Fibroblast of skin of right biceps (primary cell): ENCODE measurements at places on chromosomes 5 and 9.
A peak's percentile ranks its signal among the peaks of the same experiment; 100 is the strongest.

DNA sequence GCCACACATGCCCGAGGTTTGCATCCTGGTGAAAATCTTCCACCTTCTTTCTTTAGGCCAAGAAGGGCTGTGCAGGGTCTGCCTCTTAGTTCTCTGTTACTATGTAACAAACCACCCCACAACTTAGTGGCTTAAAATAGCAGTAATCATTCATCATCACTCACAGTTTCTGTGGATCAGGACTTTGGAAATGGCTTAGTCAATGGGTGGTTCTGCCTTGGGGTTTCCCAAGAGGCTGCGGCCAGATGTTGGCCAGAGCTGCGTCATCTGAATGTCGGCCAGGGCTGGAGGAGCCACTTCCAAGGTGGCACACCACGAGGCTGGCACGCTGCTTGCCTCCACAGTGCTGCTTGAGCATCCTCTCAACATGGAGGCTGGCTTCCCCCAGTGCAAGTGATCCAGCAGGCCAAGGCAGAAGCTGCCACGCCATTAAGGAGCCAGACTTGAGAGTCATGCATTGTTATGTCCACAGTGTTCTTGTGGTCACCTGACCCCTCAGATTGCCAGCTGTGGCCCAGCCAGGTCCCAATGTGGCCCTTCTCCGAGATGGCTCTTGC lies 135.2 kb downstream of the RXRA start:
- DNase-seq = no peak

DNA sequence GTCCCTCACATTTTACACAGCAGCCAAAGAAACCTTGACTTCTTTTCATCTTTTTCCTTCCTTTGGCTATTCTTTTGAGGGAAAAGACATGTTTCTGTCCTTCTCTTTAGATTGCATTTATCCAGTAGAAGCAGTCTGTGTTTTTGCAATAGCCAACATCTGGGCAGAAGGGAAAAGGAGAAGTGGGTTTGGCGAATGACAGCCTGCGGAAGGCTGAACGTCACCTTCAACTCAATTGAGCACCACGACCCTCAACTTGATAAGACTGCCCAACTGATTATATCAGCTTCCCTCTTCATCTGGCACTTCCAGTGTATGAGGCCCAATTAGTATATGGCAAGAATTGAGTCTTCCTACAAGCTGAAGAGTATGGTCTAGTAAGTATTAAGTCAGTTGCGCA lies 1997.6 kb upstream of the WWC1 start:
- DNase-seq = no peak

DNA sequence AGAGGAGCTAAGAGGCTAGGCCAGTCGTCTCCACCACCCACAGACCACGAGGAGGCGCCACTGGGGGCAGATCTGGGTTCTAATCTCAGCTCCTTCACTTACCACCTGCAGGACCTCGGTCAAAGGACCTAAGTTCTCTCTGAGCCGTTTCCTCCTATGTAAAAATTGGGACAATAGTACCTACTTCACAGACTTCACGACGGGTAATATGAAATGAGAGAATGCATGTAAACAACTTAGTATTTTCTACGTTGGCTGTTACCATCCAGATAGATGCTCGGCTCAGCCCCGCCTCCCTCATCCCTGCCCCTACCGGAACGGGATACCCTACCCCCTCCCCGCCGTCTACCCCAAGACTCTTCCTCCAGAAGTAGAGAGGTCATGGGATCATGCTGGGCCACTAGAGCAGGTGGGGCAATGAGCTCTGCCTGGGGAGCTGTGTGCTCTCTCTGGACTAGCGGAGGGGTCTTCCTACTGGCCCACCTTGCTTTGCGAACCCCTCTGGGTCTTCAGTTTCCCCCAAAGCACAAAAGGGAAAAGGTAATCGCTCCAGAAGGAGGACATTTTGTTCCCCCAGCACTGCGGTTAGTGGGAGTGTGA lies 541 bp downstream of the GNPDA1 start:
- DNase-seq = peak; percentile 21

DNA sequence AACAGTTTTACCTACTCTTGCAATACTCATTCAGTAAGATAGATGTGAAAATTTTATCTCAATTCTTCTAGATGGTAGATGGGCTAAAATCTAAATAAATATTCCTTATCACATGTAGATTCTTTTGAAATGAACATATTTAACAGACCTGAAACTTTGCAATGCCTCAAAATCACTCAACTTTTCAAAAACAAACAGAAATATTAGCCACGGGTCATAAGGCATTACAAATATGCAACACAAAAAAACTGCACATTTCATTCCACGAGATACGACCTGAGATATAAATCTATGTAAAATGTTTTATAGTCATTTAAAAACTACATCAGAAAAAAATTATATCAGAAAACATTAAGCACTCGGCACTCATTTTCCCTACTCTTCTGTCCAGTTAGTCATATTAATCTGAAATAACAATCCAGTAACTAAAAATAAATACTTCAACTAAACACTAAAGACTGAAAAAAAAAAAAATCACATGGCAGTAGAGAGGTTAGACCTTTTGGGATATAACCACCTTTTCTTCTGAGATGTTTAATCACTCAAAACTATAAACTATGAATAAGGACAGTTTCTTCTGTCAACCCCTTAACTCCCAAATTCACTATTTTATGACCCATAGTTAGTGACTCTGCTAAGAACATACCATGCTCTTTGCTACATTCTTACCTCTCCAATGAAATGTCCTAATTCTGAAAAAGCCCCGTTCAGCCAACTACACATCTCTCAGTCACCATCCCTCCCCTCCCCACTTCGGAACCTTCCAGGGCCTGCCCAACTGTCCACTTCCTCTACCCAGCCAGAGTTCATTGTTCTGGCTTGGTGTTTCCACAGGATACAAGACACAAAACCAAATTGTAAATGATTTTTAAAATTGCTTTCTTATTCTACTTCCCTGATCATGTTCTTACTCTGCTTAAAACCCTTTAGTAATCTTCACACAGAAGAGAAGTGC lies 6.4 kb downstream of the HOMER1 start:
- no peak for DNase-seq

DNA sequence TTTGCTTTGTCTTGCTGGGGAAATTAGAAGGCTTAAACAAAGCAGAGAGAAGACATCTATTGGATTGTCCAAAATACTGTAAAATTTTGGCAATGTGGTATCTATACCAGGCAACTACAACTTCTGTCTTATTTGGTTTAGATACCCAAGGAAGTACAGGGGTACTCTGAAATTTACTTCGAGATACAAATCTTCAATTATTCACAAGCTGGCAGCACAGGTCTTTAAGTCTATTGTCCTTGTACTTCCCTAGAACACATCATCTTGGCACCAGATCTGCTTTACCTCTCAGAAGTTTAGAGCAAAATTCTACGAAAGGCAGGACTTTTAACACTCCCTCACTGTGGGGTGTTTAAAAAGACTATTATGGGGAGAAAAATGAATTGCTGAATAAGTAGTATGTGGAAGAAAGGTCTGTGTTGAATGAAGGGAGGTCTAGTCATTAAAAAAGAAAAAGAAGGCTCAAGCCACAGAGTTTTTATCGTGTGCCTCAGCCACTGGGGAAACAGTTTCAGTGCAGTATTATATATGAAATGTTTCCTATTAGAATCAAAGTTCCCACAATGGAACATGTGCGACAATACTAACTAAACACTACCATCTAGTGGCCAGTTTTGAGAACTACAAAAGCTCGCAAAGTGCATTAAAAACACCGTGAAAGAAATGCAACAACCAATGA lies 93.7 kb downstream of the PDE4D start:
- DNase-seq = peak; percentile 59

GRCh38 chr5:162842727-162843126 lies 594.7 kb upstream of the CCNG1 start:
- no peak for DNase-seq

- DNase-seq = no peak
Measured at GRCh38 chr9:111237447-111237846, 92.6 kb downstream of the OR2K2 start.

DNA sequence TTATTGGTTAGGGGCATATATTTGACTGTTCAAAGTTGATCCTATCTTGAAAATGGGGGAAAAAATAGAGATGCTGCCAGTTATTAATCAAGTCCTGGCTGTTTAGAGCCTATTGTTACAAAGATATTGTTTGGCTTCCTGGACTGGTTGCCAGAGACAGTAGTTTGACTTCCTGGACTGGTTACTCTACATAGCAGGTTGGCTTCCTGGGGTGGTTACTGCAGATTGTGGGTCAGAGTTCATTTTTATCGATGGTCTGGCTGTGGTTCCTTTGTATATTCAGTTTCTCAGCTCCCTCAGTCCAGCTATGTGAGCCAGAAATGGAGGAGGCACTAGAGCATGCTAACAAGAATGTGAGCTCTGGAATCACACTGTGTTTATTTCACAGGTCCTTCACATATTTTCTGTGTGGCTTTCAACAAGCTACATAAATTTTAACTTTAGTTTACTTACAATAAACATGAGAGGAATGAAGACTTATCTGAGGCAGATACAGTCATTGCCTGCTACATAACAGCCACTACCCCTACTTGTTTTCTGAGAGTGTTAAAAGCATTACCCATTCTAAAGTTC lies 137.6 kb downstream of the TRPM3 start:
- no peak for DNase-seq

- no peak for DNase-seq
Measured at GRCh38 chr5:82734347-82734746, 342.8 kb downstream of the TMEM167A start.

GRCh38 chr5:43556857-43557542 lies at the start of gene PAIP1:
TSS of gene PAIP1 (minus strand) at chr5:43557077. CDS start at chr5:43556846, 231 bp downstream.
- peak; percentile 89 for DNase-seq

DNA sequence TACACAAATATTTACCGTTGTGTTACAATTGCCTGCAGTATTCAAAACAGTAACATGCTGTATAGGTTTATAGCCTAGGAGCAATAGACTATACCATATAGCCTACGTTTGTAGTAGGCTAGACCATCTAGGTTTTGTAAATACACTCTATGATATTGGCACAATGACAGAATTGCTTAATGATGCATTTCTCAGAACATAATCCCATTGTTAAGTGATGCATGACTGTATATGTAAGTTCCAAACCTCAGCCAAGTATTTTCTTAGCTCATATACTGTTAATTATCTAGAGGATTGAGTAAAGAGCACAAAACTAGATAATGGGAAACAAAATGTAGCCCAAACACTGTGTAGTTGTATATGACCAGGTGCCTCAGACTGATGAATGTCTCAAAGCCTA lies 220.1 kb downstream of the ANXA1 start:
- DNase-seq = no peak

- DNase-seq = no peak
Measured at GRCh38 chr5:151413800-151414199, 33.6 kb upstream of the SLC36A1 start.

GRCh38 chr9:69030851-69031645 lies 4.5 kb upstream of the FXN start:
- DNase-seq = peak; percentile 22

- DNase-seq = no peak
Measured at GRCh38 chr9:97904725-97905124, 17.6 kb downstream of the TRMO start.

GRCh38 chr9:93635186-93636107 lies 59.1 kb downstream of the PHF2 start:
- no peak for DNase-seq

DNA sequence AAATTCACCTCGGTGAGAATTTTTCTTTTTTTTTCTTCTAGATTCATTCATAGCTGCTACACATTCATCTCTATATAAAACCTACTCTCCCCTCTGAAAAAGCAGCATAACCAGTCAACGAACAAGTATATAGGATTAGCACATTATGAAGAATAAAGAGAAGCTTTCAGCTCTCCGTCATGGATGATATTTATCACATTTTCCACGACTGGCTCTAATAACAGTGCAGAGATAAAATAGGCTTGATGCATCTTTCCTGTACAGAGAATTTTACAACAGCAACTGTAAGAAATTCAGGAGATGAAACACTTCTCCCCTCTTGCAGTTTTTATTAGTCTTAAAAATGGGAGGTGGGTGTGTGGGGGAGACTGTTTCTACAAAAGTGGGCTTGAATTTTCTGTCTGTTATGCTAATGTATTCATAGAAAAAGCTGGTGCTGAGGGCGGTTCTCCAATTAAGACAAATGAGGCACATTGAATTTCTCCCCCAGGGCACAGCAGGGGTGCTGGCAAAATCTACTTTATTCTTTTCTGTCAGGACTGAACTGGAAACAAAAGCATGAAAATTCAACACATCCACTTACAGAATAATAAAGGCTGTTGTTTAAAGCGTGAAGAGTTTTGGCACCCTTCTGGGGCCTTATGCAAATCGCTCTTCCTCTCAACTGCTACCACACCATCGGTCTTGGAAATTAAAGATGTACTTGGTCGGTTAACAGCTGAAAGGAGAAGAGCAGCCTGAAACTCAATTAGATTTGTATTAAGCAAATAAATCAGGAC lies 233.9 kb upstream of the ZNF608 start:
- DNase-seq = no peak

DNA sequence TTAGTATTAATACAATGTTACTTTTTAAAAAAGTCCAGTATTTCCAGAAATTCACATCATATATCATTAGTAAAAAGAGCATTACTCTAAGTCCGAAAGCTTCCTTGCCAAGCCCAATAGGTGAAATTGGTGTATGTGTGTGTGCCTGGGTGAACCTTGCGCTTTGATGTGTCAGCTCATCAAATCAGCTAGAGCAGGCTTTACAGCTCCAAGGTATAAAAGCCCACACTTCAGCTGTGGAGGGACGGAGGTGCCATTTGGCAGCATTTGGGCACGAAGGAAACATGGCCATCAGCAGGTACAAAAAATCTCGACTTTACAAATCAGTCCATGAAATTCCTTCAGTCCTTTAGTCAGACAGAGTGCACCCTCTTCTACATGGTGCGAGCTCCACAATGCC lies 76.5 kb upstream of the IL7R start:
- no peak for DNase-seq

- no peak for DNase-seq
Measured at GRCh38 chr9:8877753-8878494, 1078.3 kb upstream of the DMAC1 start.
